ENCODE measurements at places on chromosomes 11 and 22.

GRCh38 chr11:16999116-16999515 is 15.1 kb downstream of the PLEKHA7 start:
- DNase-seq = no peak

GRCh38 chr11:127448101-127448500 is 447.5 kb upstream of the KIRREL3 start:
- DNase-seq = no peak

- peak; percentile 42 for DNase-seq
Measured at GRCh38 chr11:35126000-35126878, 12.7 kb upstream of the CD44 start.

DNA sequence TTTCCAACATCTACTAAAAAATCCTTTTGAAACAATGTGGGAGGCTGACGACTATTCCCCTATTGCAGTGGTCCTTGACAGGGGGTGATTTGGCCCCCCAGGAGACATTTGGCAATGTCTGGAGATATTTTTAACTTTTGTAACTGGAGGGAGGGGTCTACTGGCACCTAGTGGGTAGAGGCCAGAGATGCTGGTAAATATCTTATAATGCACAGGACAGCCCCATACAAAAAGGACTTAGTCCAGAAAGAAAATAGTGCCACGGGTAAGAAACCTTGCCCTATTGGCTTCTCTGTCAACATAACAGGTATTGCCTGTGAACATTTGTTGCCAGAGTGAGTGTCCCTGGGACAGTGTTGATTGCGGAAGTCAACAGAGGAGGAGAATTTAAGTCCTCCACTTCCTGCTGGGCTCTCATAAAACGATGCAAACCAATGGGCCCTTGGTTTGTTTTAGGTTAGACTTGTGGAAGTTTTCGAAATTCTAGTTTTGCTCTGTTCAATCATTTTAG is 101.6 kb downstream of the MAML2 start:
- no peak for DNase-seq

GRCh38 chr11:1181853-1182535 is 24.2 kb downstream of the MUC5AC start:
- DNase-seq = no peak

DNA sequence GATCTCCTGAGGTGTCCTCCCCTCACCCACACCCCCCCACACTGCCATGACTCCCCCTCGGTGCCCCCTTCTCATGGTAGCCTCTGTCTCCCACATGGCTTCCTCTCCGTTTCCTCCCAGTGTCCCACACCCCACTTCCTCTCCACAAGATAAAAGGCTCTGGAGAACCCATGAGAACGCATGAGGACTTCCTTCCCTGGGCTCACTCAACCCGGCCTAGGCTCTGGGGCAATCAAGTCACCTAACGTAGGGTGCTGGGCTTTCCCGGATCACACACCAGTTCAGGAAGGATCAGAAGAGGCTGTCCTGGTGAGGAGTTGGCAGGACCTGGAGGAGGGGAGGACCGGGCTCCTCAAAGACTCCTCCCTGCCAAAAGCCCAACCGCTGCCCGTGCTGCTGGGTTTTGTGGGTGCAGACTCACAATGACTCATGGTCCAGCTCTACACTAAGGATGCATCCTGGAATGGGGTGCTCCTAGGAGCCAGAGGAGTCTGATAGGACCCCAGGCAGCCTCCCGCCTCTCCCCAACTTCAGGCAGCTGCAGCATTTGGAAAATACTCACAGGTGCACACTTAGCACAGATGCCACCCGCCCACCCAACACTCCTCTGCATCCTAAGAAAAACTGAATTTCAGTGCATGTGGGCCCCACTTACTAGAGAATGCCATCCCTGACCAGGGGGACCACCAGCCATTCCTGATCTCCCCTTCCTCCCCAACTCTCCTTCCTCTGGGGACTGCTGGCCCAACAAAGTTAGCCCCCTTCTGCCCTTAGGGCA is 21.0 kb downstream of the SLC22A12 start:
- no peak for DNase-seq

GRCh38 chr11:2523821-2524391 is 79.1 kb downstream of the KCNQ1 start:
- DNase-seq = no peak

GRCh38 chr22:22666307-22667091 is 22.1 kb downstream of the GGTLC2 start:
- peak; percentile 32 for DNase-seq

- no peak for DNase-seq
Measured at GRCh38 chr11:82815406-82815805, 81.7 kb upstream of the FAM181B start.

GRCh38 chr11:61589961-61590360 is 9.1 kb upstream of the SYT7 start:
- no peak for DNase-seq

GRCh38 chr22:31742682-31743081 is 7.2 kb downstream of the PRR14L start:
- DNase-seq = no peak

GRCh38 chr22:30511911-30512310 is 6.4 kb upstream of the SEC14L4 start:
- DNase-seq = no peak

DNA sequence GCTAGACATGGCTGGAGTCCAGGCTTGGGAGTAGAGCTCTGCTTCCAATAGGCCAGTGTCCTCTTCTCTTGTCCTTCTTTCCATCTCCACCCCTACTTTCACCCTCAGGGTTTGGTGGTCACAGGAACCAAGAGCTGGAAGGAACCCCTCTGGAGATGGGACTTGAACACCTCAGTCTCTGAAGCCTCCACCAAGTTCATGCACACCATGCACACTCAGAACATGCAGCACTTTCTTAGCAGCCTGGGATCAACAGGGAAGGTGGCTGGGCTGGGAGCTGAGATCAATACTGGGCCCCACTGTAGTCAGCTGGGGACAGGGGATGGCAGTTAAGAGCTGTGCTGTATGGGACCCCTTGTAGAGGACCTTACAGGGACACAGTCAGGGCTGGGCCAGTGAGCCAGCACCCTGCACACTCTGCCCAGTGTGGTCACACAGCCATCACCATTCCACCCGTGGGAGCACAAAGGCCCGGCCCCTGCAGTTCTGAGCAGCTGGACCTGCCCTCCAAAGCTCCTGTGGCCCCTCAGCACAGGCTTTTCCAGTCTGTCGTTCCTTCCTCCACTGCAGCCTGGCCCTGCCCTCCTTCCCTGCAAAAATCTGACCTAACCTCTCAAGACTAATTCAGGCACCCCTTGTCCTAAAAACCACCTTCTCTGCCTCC is 47.7 kb downstream of the GAB4 start:
- DNase-seq = no peak

- DNase-seq = no peak
Measured at GRCh38 chr22:23270212-23270733, 90.0 kb downstream of the BCR start.

DNA sequence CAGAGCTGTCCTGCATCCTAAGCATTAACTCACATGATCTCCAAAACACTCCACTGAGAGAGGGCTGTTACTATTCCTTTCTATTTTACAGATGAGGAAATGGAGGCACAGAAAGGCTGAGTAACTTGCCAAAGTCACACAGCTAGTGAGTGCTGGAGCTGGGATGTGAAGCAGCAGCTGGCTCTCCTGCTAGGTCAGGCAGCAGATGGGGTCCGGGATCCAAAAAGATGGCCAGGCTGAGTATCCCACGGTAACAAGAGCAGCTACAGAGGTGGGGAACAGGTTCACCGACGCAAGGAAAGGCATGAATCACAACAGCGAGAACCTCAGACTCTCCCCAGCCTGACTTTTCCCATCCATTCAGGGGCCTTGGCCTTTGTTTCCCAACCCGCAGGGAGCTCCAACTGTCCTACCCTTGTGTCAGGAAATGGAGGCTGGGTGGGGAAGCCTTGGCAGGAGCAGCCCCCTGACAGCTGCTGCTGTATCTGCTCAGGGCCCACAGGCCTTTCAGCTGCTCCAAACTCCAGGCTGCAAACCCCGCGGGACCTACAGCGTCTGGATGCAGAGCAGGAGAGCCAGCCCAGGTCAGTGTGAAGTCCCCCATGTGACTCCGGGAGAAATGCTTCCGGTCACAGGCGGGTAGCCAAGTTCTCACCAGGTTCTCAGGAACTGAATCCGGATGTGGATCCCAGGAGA is 29.5 kb downstream of the DKK3 start:
- no peak for DNase-seq

GRCh38 chr11:108324587-108324986 is 101.7 kb downstream of the ATM start:
- no peak for DNase-seq

- DNase-seq = no peak
Measured at GRCh38 chr11:44780940-44781631, 54.3 kb downstream of the TSPAN18 start.

DNA sequence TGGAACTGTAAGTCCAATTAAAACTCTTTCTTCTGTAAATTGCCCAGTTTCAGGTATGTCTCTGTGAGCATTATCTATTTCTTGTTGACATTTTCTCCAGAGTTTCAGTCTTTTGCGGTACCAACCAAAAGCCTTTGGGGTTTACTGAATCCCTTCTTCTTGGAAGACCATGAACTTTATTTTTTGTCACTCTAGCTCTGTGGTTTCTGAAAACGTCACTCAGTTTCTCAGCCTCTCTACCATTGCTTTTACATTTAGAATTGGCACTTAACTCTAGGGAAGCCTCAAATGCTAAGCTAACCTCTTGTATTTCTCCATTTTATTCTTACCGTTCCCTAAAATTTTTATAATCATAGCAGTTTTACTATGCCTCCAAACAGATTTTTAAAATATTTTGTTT is 237.6 kb downstream of the CSNK2A3 start:
- no peak for DNase-seq

Measured in memory B cell (primary cell).